ENCODE measurements at places on chromosomes 7 and 10.

DNA sequence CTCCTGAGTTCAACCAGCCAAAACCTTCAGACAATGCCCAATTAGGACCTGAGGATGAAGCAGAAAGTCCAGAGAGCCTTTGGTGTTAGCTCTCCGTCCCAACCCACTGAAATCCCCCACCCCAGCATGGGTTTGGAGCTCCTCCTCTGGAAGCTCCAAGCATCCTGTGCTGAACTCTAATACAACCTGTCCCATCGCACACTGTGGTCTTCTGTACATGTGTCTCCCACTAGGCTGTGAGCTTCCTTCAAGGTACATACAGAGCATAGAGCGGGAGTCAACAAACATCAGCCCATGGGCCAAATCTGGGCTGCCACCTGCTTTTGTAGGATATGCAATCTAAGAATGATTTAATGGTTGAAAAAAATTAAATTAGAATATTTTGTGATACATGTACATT lies 166.5 kb downstream of the LSM5 start:
- no peak for DNase-seq

DNA sequence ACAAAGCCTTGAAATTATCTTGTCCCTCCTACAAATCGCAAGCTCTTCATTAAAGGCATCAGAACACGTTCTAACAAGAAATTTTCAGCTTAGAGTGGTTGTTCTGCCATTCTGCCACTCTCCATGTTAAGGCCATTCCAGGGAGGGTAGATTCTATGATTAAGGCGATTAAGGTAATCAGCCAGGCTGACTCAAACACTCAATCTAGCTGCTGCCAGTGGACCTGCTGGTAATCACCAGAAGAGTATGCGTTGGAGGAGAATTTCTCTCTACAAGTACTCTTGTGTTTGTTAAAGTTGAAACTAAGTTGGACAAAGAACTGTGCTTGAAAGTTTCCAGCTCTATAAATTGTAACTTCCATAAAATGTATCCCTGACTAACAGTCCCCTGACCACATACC lies 149.2 kb upstream of the COL1A2 start:
- DNase-seq = no peak

DNA sequence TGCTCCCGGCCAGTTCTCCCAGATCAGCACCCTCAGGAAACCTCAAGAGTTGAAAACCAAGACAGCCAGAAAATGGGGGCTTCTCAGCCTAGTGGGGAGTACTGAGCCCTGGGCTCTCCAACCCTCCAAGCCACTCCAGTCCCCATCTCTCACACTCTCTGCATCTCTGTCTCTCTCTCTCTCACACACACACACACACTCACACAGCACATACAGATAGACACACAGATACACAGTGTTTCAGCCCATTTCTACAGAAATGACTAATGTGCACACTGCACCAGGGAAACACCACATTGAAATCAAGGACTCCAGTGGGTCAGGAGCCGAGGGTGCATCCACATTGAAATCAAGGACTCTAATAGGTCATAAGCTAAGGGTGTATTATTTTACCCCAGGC lies 107.5 kb downstream of the MKI67 start:
- DNase-seq = no peak

GRCh38 chr10:120506674-120507073 lies 49.6 kb downstream of the PLPP4 start:
- DNase-seq = no peak

DNA sequence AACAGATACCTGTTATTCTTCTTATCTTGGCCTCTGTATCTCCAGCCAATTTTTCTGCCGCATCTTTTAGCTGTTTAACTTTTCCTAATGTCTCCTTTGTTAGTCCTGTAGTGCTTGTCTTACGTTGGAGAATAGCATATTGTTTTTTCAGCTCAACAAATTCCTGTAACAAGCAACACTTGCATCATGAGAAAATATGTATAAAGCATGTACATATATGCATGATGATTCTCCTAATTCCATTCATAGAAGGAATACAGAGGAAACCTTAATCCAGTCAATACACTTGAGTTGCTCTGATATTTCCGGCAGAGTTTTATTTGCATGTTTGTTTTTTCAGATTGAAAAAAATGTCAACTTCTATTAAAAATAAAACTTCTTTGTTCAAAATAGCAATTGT lies 26.1 kb upstream of the LAMB1 start:
- DNase-seq = no peak

- DNase-seq = no peak
Observed at GRCh38 chr7:47470567-47471357, 111.1 kb downstream of the TNS3 start.

Measured in ELR (cell line).